SK-MEL-5 (cell line): ENCODE measurements at places on chromosomes 16 and 17. TPM values are rescaled to one million over a fixed set of nuclear protein-coding genes. Genes with fewer than 3 reads are reported as not detected.
A peak's percentile ranks its signal among the peaks of the same experiment; 100 is the strongest.

- DNase-seq, result no peak
Measured at GRCh38 chr16:825341-826061, 25.0 kb upstream of the GNG13 start.

- peak; percentile 53 for DNase-seq
Measured at GRCh38 chr16:75265911-75266701, 14.7 kb upstream of the BCAR1 start.

DNA sequence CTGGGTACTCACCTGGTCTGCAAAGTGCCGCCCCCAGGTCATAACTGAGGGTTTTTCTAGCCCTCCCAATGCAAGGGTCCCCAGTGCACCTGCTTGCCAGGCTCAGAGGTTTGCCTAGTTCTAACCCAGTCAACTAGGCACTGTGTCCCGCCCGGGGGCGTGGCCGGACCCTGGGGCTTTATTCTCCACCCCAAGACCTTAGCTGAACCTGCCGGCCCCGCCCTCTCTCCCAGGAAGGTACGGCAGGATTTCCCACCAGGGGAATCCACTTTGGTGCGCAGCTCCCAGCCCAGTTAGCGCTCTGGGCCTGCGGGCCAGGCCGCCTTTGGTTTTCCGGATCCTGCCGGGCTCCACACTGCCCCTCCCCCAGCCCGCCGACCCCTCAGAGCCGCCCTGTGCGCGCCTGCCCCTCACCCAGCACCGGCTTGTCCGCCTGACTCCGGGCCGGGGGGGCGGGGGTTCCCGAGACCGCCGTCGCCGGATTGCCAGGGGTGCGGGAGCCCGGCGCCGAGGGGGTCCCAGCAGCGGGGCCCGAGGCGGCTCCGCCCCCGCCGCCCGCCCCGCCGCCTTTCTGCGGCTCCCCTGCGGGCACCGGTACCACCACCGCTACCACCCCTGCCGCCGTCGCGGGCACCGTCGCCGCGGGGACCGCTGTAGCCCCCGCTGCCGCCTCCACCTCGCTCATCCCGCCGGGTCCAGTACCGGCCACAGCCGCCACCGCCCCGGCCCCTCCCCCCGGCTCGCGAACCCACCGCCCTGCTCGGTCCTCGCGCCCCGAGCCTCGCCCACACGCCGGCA lies 424 bp downstream of the YBX2 start:
- no peak for DNase-seq

The SULT1A2 gene
- total RNA-seq, result not detected in 2 replicates

The TRPV2 gene
- 208 and 236 TPM in 2 replicates for total RNA-seq

The ZDHHC1 gene
- 6.0 and 8.5 TPM in 2 replicates for total RNA-seq

The SMIM36 gene
- not detected in 2 replicates for total RNA-seq

The GDPD1 gene
- total RNA-seq, result 13.6 and 14.3 TPM in 2 replicates
